Natural killer cell treated with Interleukin-12 subunit alpha and Interleukin-12 subunit beta and Interleukin-15 and Interleukin-18, amount 100 ng/mL, for 72 hours (primary cell): ENCODE measurements at places on chromosomes 16 and 17.

GRCh38 chr16:58086381-58087208, 42.6 kb downstream of the CFAP20 start:
- DNase-seq: no peak

DNA sequence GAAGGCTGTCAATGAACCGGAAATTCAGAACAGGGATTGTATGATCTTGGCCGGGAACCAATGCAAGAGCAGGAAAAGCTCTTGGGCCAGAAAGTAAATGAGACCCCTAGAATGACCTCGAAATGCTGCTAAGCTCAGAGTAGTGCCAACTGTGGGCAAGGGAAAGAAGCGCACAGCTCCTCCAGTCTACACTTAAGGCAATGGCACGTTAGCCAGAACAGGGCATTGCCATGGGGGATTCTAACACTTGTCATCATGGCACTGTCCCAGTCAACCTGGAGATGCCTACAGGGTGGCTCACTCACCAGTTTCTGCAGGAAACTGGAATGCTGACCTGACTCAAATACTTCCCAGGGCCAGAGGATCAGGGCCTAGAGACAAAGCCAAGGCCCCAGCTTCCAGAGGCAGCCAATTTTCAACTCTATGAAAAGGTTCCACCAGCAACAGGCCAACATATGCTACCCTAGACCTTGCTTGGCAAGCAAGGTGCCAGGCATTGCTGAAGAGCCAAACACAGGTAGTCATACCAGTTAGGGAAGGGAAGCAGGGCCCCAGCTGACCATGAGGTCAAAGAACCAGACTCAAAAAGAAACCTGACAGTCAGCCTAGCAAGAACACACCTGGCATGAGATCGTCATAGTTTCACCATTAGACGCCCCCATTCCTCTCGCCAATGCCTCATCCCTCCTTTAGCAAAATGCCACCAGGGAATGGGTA, 34.9 kb downstream of the ARHGAP17 start:
- no peak for DNase-seq

DNA sequence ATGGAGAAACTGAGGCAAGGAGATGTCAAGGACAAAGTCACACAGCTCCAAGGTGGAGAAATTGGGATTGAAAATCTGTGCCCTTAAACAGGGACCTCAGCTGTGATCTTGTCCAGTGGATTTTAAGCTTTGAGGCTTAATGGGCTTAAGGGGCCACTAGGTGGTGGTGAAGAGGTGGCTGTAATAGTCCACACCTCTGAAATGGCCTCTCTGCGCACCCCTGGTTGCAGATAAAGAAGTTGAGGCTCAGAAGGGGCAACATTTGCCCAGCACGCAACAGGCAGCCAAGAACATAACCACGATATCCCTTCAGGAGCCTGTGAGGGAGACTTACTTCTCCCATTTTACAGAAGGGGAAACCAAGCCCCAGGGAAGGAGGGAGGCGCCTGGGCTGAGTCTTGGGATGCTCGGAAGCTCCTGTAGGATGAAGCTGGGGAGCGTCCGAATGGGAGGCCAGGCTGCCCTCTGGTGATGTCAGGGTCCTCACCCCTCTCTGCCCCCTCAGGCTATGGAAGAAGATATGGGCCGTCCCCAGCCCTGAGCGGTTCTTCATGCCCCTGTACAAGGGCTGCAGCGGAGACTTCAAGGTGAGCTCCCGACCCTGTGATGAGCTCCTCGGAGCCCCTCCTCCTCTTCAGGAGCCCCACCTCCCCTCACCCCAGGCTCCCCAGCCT, 43.7 kb downstream of the IL21R start:
- peak; percentile 46 for DNase-seq

DNA sequence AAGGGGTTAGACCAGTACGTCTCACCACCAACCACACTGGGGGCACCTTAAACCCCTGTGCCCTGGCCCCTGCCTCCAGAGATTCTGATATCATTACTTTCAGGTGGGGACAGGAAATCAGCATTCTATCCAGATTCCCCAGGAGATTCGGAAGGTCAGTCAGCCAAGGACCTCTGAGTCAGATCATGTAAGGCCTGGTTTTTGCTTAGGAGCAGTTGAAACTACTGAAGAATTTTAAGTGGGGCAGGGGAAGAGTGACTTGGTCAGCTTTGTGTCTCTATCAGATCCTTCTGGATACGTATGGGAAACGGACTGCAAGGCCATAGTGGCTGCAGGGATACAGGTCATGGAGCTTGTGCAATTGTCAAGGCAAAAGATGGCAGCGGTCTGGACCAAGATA, 9.0 kb downstream of the EMP2 start:
- DNase-seq: no peak

GRCh38 chr17:6305613-6306360, 129.1 kb downstream of the AIPL1 start:
- DNase-seq: no peak
